ENCODE measurements at places on chromosomes 7 and 10.

DNA sequence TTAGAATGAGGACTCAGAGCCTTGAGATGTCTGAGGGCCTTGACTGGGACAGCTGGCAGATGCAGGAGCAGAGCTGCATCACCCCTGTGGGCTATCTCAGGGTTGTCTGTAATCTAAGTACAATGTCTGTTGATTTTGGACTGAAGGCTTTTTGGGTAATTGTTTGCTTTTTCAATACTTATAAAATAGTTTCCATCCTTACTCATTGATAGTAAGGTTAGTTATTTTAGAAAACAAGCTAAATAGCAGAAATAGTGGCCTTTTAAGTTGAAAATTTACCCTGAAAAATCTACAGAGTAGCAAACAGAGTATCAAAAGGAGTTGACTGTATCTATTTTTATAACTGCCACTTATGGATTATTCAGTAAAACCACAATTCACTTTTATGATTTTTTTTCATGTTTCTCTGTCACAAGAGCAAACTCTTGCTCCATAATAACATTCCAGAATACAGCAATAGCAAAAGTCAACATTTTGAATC is 179.7 kb downstream of the CFTR start:
- H3K36me3 ChIP-seq = no peaks in the 10 kb centered on the region
- no peak overlapping the region for H3K27ac ChIP-seq
- no peak overlapping the region for H3K4me3 ChIP-seq
- no peaks in the 10 kb centered on the region for H3K27me3 ChIP-seq
- no peak for ATAC-seq
- no peaks in the 10 kb centered on the region for H3K4me1 ChIP-seq

- H3K4me1 ChIP-seq = no peaks in the 10 kb centered on the region
- no peak overlapping the region for H3K27ac ChIP-seq
- ATAC-seq = no peak
- H3K4me3 ChIP-seq = no peak overlapping the region
- H3K36me3 ChIP-seq = no peaks in the 10 kb centered on the region
Observed at GRCh38 chr7:82605247-82605864, 161.8 kb upstream of the CACNA2D1 start.

- no peak overlapping the region for H3K4me3 ChIP-seq
- H3K36me3 ChIP-seq = no peaks in the 10 kb centered on the region
- peaks cover 7% of the 10 kb centered on the region for H3K27me3 ChIP-seq
- H3K27ac ChIP-seq = no peak overlapping the region
Observed at GRCh38 chr10:1403508-1404322, 333.6 kb downstream of the ADARB2 start.

DNA sequence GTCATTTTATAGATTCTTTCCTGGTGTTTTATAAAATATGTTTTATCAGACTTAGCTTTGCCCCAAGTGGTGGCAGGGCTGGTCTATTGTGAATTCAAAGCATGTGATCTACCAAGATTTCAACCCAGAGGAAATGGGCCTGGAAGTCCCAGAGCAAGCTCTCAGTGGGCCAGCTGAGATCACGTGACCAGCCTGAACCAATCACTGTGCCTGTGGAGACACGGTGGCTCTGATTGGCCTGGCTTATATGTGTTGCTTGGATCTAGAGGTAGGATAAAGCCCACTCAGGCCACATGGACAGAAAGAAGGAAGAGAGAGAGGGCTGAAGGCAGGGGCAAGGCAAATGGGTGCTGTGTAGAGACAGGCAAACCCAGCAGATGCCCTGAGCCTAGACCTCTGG is 65.5 kb upstream of the GATA3 start:
- H3K27me3 ChIP-seq = no peaks in the 10 kb centered on the region
- peaks cover 28% of the 10 kb centered on the region for H3K36me3 ChIP-seq
- no peak overlapping the region for H3K27ac ChIP-seq
- H3K4me3 ChIP-seq = no peak overlapping the region
- H3K4me1 ChIP-seq = no peaks in the 10 kb centered on the region

GRCh38 chr10:103958996-103959395 is 7.9 kb upstream of the SLK start:
- no peak overlapping the region for H3K4me3 ChIP-seq
- H3K4me1 ChIP-seq = no peaks in the 10 kb centered on the region
- no peak overlapping the region for H3K27ac ChIP-seq
- H3K36me3 ChIP-seq = no peaks in the 10 kb centered on the region
- H3K27me3 ChIP-seq = no peaks in the 10 kb centered on the region
- ATAC-seq = no peak
